Hepatocyte (in vitro differentiated cells): ENCODE measurements at places on chromosomes 16 and 17. TPM values are rescaled to one million over a fixed set of nuclear protein-coding genes. Genes with fewer than 3 reads are reported as not detected.

GRIN2C gene
- polyA plus RNA-seq, result 0.13 and 0.27 TPM in 2 replicates

EVI2B gene
- 0.34 TPM in 1 of 2 replicates, not detected in the other for polyA plus RNA-seq

QRICH2 gene
- 2.3 and 2.9 TPM in 2 replicates for polyA plus RNA-seq

ATP6V0C gene
- 375 and 385 TPM in 2 replicates for polyA plus RNA-seq

OR3A2 gene
- polyA plus RNA-seq, result not detected in 2 replicates

HCRT gene
- not detected in 2 replicates for polyA plus RNA-seq

DNA sequence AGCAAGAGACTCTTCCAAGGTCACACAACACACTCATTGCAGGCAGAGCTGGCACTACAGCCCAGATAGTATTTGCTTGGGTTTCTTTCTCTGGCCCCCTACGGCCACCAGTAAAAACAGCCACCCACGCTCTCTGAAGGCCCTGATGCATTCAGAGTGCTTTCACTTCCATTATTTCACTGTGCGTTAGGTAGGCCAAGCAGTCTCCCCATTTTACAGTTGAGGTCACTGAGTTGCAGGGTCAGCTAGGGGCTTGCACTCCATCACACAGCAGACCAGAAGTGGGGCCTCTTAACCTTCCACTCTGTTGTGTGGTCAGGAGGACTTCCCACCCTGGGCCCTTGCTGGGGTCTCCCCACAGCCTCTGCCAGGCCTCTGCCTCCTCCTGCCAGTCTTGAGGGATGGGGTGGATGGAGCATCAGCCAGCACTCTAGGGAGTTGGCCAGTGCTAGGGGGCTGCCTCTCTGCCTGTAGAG lies 2.5 kb downstream of the TBX21 start:
- DNase-seq, result no peak

- no peak for DNase-seq
Measured at GRCh38 chr17:69912805-69913204, 162.2 kb upstream of the KCNJ16 start.

DNA sequence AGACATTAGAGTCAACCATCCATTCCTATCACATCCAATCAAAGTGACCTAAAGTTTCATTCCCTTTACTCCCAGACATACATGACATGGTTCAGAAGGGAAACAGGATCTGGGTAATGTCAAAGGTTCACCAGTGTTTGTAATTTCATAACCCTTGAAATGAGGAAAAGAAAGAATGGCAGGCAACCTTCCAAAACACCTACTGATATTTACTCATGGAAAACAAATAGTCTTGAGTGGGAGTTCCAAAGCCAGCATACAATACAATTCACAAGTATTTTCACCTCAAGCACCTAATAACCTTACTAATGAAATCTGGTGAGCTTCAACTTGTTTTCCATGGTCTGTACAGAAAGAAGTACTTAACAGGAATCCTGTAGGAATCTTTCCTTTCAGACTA lies 72.5 kb upstream of the AXIN2 start:
- no peak for DNase-seq

- no peak for DNase-seq
Measured at GRCh38 chr17:77646046-77646430, 312.5 kb upstream of the TNRC6C start.

DNA sequence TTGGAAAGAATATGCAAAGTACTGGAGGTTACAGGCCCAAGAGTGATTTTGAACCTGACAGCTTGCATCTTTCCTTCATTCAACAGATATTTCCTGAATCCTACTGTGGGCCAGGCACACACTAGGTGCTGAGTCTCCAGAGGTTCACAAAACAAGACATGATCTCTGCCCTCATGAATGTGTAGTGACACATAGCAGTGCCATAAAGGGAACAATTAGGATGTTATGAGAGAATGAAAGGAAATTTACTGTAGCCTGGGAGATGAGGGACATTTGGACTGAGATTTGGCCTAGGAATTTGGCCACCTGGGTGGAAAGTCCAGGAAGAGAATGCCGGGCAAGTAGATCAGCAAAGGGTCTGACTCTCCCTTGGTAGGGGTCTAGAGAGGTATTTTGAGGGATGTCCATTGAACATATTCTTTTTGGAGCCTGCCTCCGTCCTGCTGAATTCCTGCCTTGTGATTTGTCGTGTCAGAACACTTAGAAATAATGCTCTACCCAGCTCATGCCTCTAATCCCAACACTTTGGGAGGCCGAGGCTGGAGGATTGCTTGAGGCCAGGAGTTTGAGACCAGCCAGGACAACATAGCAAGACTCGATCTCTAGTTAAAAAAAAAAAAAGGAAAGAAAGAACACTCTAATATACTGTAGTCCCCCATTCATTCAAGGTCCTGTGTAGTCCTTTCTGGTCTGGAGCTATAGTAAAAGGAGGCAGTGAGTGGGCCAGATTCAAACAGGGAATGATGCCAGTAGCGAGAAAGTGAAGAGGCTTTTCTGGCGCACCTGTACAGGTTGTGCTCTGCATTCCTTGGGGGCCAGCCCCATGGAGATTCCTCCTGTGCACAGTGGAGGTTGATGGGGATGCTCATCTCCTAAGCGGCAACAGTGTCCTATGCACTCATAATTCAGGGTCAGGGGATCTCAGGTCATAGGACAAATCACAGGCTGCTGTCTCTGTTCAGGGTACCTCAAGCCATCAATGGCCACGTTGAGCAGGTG lies 90.6 kb upstream of the CLEC18A start:
- DNase-seq, result no peak

- no peak for DNase-seq
Measured at GRCh38 chr16:55846598-55847346, 13.9 kb upstream of the CES1 start.
